GM19239 (cell line): ENCODE measurements at places on chromosomes 5 and 9.

DNA sequence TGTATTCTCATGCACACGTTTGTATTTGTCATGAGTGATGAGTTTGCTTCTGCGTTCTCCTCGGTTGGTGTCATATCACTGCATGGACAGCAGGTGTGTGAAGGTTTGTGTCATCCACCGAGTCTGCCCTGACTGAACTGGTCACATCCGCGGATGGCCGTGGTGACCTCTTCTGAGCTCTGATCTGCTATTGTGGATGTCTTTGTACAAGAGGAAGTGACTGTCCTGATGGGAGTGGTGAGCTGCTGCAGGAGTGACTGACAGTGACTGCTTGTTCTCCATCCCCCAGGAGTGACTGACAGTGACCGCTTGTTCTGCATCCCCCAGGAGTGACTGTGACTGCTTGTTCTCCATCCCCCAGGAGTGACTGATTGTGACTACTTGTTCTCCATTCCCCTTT is 69.9 kb downstream of the EHMT1 start:
- no peak for DNase-seq

GRCh38 chr5:93930098-93930497 is 188.7 kb upstream of the POU5F2 start:
- no peak for DNase-seq

GRCh38 chr9:122207096-122207495 is 21.7 kb downstream of the LHX6 start:
- no peak for DNase-seq

- DNase-seq = no peak
Measured at GRCh38 chr5:72693546-72694205, 122.8 kb upstream of the TNPO1 start.

- no peak for DNase-seq
Measured at GRCh38 chr9:110125763-110126351, 82.1 kb downstream of the C9orf152 start.

DNA sequence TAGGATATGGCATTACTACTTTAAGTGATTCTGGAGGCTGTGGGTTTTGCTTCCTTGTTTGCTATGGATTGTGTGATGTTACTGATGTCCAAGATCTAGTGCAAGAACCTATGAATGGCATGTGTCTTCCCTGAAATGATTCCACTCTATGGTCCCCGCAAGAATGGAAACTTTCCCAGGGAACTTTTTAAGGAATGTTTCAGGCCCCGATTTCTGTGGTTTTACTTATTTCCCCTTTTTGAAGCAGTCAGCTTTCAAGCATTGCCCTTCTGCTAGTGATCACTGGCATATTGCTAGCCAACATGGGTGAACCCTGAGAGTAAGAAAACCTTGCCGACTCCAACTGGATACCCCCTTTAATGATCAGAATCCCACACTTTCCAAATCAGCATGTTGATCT is 26.6 kb upstream of the CD180 start:
- no peak for DNase-seq

DNA sequence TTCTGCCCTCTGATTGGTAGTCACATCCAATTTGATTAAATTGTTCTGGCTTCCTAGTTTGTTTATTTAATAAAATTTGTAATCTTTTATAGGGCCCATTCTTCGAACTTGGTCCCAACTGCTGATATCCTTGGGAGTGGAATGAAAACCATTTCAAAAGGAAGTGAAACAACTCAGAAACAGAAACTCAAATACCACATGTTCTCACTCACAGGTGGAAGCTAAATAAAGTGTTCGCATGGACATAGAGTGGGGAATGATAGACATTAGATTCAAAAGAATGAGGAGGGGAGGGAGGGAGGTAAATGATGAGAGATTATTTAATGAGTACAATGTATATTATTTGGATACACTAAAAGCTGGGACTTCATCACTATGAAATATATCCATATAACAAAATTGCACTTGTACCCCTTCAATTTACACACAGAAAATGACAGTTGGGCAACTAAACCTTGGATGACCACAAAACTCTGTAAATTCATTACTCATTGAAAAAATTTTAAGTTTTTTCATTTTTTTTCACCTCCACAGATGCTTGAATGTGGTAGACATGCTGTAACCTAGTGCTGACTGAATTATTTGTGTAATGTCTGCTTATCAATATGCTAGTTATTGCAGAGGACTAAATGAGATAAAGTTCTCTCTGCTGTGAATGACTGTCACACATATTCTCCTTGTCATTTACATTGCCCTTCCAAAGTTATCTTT is 16.0 kb downstream of the ATP10B start:
- DNase-seq = no peak
